GM23338 (cell line): ENCODE measurements at places on chromosomes 5 and 9. TPM values are rescaled to one million over a fixed set of nuclear protein-coding genes. Genes with fewer than 3 reads are reported as not detected.

ADGRV1 gene
- polyA plus RNA-seq = 39.4 and 46.1 TPM in 2 replicates

ADGRD2 gene
- polyA plus RNA-seq = 0.78 and 0.89 TPM in 2 replicates

MARCHF3 gene
- 7.0 and 8.7 TPM in 2 replicates for polyA plus RNA-seq

ITGA2 gene
- polyA plus RNA-seq = 1.9 and 2.6 TPM in 2 replicates

CARTPT gene
- not detected in 2 replicates for polyA plus RNA-seq

GFPT2 gene
- 74.6 and 82.6 TPM in 2 replicates for polyA plus RNA-seq

GPX3 gene
- 27.6 and 28.0 TPM in 2 replicates for polyA plus RNA-seq

GPR150 gene
- polyA plus RNA-seq = 0.10 and 0.47 TPM in 2 replicates

SLC25A2 gene
- polyA plus RNA-seq = not detected in 2 replicates

CHSY3 gene
- polyA plus RNA-seq = 0.44 and 0.49 TPM in 2 replicates

TRIP13 gene
- 42.2 and 42.5 TPM in 2 replicates for polyA plus RNA-seq

DMRT2 gene
- not detected in 2 replicates for polyA plus RNA-seq

MTRR gene
- 11.6 and 16.5 TPM in 2 replicates for polyA plus RNA-seq
